ENCODE measurements at places on chromosomes 5 and 9.

GRCh38 chr9:72674961-72675360 is 153.6 kb downstream of the TMC1 start:
- DNase-seq, result no peak

GRCh38 chr9:114696814-114697544 is 15.0 kb upstream of the TEX48 start:
- peak; percentile 42 for DNase-seq

- DNase-seq, result peak; percentile 5
These were observed 32.4 kb downstream of the MUSK start for GRCh38 chr9:110700953-110701352.

DNA sequence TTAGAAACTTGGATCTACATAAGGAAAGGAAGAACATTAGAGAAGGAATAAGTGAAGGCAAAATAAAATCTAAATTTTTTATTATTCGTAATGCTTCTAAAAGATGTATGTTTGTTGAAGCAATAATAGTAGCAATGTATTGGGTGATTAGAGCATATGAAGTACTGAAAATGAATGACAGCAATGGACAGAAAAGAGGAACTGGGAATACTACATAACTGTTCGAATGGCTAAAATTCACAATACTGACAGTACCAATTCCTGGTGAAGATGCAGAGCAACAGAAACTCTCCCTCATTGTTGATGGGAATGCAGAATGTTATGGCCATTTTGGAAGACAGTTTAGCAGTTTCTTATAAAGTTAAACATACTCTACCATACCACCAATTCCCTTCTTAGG is 177.3 kb upstream of the SPEF2 start:
- DNase-seq, result no peak

- no peak for DNase-seq
These were observed 19.7 kb downstream of the FBXW11 start for GRCh38 chr5:171986772-171987171.

- peak; percentile 59 for DNase-seq
These were observed 135.9 kb upstream of the OTULINL start for GRCh38 chr5:14445576-14446290.

GRCh38 chr9:97528529-97529230 is 27.2 kb downstream of the TMOD1 start:
- no peak for DNase-seq

DNA sequence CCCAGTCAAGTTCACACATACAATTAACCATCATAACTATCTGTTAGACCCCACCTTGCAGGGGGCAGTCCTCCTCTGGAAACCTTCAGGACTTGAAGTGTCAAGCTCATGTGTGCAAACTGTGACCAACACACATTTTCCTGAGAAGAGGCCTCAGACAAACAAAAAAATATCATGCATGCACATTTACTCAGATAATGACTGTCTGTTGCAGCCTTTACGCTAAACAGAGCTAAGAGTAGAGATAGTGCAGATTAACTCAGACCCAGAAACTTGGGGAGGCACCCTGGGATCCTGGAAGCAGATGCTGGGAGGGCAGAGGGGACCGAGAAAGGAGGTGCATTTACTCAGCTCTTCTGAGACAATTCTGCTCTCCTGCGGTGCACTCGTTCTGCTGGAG is 3.6 kb upstream of the S1PR3 start:
- no peak for DNase-seq

GRCh38 chr9:19423163-19423562 is 14.4 kb downstream of the ACER2 start:
- no peak for DNase-seq

DNA sequence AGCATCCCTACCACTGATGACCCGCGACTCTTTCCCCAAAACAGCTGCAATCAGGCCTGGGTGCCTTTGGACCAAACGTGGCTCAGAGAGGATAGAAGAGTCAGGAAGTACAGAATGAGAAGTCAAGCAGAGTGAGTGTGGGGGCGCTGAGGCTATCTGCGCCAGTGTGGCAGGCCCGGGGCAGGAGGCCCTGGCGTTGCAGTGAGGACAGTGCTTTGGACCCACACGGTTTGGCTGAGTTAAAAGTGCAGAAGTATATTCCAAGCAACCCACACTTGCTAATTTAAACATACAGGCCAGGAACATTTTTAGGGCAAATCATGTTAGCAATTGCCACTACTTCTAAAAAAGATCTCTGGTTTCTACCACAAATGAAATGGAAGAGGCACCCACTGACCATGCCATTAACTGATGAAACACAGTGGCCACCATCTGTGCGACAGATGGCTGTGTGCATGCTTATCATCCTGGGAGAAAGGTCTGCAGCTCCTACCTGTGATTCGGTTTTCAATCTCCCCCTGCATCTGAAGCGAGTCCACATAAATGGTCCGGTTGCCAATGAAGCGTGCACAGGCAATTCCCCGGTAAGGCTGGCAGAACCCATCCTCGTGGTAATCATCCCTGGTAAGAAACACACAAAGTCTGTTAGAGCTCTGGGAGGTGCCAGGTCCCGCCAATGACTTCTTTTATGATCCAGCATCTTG is 213.0 kb downstream of the ROR2 start:
- DNase-seq, result no peak

DNA sequence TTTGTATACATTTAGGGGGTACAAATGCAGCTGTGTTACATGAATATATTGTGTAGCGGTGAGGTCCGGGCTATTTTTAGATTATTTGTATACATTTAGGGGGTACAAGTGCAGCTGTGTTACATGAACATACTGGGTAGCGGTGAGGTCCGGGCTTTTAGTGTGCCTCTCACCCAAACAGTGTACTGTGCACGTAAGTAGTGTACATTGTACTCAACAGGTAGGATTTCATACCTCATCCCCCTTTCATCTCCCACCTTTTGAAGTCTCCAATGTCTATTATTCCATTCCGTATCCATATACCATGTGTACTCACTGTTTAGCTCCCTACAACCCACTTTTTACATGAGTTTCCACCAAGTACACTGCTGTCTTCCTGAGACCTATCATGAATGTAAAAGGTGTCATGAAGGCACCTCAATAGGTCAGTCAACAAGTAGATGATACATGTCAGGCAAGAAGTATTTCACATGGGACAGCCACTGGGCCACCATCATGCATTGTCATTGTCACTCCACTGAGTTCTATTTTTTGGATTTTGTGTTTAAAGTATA is 27.7 kb downstream of the SKP1 start:
- DNase-seq, result no peak

DNA sequence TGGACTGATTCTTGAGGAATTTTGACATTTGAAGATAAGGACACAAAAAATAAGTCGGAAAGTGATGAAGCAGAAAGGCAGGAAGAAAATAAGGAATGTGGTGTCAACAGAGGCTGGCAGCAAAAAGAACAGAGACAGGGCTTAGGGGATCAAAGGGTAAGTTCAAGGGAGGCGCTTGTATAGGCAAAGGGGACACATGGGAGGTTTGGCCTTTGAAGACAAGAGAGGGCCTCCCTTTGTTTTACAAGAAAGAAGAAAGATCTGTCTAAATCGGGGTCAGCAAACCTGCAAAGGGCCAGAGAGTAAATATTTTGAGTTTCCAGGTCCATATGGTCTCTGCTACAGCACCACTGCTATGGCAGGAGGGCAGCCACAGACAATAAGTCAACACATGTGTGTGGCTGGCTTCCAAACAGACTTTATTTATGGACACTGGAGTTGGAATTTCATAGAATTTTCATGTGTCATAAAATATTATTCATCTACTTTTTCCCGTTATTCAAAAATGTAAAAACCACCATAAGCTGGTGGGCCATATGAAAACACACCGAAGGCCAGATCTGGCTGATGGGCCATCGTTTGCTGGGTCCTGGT is 112.0 kb upstream of the FBXL7 start:
- no peak for DNase-seq

DNA sequence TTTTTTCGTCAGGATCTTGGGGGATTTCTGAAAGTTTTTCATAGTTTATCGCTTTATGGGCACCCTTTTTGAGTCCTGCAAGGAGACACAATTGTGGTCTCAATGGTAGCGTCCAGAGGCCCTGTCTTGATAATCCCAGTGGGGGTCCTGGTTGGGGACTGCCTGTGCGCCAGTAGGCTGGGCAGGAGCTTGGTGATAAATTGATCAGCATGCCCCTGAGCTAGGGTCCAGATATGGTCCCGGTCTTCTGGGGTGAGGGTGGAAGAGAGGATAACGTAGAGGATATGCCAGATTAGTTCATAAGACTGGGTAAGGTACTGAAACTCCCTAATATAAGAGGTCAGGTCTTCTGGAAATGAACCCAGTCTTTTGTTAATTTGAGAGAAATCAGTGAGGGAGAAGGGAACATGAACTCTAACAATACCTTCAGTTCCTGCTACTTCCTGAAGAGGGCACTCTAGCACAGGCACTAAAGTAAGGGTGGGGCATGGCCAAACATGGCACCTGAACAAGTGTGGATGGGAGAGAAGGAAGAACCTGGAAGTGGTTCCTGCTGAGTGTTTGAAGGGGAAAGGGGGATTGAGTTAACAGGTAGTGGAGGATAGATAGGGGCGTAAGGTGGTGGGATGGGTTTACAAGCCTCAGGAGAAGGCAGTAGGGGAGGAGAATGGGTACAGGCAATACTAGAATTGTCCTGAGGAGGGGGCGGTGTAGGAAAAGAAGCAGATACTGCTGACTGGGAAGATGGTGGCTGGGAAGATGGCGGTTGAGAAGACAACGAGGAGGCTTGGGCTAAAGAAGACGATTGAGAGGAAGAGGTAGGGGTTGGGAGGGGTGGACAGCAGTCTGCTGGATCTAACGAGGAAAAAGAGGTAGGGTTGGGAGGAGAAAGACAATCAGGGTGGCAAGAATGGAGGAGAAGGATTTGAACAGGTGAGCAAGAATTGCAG is 33.8 kb upstream of the ANXA2R start:
- DNase-seq, result peak; percentile 58

DNA sequence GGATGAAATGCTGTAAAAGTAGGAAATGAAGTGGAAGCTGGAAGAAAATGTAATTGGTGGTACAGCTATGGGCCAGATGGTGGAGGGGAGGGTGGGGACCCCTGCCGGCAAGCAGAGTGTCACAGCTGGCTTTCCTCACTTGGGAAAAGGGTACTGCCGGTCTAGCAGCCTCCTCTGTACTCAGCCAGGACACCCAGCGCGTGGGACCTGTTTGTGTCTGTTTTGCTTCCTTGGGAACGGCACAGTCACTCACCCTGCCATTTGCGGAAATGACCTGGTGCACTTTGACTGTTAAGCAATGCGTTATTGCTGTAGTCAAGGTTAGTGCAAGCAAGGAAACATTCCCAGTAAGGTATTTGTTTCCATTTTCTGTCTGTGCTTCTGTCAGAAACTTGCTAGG is 10.1 kb downstream of the TMEM252 start:
- no peak for DNase-seq

DNA sequence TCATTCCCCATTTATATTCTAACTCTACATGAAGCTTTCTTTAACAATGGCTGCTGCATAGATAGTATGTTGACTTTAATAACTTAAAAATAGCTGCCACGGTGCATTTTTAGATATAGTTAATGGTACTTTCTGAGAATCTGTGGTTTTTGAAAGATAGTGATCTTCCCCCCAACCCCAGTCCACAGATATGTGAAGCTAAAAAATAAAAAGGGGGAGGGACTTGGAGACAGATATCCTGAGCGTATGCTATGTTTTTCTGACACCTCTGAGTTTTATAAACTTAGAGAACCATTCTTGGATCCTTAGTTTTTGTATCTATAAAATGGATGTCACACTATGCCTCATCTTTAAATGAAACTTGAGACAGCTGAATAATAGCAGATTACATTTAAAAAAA is 120.5 kb downstream of the SNX18 start:
- no peak for DNase-seq

DNA sequence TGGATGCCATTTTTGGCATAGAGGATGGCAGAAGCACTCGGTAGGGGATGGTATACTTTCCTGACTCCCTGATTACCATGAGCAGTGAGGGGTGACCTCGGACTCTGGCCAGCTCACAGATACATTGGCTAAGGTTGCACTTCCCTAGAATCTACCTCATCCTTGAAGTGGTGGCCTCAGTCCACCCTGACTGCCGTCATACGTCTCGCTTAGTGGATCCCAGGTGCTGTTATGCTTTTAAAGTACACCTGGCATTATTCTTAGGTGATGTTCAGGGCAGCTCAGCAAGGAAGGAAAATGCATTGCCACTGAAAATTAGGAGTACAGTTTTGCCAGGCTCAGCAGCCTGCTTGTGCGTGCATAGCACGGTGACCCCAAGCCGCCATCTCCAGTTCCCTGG is 87.3 kb downstream of the SYK start:
- no peak for DNase-seq

DNA sequence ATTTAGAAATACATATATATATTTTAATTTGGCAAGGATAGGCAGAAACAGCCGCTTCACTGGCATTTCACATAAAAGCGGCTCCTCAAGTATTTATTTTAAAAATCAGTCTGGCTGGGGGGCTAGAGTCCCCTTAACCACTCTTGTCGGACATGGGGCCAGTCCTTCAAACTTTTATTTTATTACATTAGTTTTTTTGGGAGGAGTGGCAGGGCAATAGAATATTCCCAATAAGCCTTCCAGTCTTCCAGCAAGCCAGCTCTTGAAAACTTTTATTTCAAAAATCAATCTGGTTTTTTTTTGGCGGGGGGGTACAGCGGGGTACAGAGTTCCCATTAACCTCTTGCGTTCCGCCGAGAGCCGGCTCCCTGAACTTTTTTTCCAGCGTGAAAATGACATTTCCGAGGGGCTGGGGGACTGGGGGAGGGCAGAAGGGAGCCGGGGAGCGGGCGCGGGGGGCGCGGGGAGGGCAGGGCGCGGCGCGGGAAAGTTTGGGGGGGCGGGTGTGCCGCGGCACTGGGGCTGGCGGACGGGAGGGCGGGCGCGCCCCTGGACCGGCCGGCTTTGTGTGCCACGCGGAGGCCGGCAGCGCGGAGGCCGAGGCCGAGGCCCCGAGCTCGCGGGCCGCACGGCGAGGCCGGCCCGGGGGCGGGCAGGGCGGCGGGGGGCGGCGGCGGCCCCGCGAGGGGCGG is 504 bp upstream of the ZNF618 start:
- DNase-seq, result peak; percentile 89

GRCh38 chr9:34929506-34930102 is 28.5 kb upstream of the PHF24 start:
- DNase-seq, result peak; percentile 24

GRCh38 chr9:99595796-99596195 is 225.9 kb upstream of the NR4A3 start:
- DNase-seq, result no peak

GRCh38 chr5:999032-999501 is 9.5 kb upstream of the NKD2 start:
- no peak for DNase-seq

DNA sequence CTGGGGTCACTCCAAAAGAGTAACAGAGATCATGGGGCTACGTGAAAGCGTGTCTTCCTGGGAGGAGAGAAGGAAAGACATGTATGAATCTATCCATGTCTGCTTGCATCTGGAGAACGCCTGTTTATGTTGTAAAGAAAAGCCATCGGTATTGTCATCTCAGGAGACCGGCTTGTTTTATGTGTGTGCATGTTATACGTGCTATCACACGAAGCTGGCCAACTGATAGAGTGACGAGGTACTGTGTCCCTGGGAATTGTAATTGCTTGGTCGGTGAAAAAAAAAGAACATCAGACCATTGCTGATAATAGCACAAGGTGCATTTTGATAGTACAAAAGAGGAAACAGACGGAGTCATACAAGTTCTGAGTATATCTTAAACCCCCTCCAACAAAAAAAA is 370 bp upstream of the CDH6 start:
- no peak for DNase-seq

- DNase-seq, result no peak
These were observed 106.0 kb downstream of the ARHGEF28 start for GRCh38 chr5:73732045-73732444.
